ENCODE measurements at places on chromosomes 4 and X. TPM values are rescaled to one million over a fixed set of nuclear protein-coding genes. Genes with fewer than 3 reads are reported as not detected.
A peak's percentile ranks its signal among the peaks of the same experiment; 100 is the strongest.

DNA sequence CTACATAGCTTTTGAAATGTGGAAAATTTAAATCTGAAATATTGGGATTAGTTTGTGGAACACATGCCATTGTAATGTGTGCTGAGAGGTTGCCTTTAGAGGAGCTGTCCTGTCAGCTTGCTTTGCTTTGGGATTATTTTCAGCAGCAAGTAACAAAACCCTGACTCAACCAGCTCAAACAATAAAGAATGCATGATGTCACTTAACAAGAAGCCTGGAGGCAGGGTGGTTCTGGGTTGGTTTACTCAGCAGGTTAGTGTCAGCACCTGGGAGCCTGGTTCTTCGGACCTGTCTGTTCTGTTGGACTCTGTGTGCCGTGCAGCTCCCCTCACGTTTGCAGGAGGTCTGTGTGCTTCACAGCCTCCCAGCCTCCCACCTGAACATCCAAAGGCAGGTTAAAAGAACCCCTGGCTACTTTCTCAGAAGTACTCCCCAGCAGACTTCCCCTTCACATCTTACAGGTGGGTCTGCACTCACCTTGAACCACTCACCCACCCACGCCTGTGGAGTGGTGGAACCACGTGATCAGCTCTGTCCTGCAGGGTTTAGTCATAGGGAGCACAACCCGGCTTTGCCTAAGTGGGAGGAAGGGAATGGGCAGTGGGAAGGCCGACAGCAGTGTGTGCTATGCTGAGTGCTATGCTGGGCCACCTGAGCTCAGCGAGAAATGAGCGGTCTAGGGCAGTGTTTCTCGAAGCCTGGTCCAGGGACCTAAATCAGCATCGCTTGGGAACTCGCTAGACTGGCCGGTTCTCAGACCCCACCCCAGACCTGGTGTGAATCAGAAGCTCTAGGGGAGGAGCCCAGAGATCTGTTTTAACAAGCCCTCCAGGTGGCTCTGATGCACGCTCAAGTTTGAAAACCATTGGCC lies 20.4 kb downstream of the TMEM131L start:
- DNase-seq, result peak; percentile 58

GRCh38 chr4:183588169-183588675 lies 70.8 kb downstream of the RWDD4 start:
- no peak for DNase-seq

DNA sequence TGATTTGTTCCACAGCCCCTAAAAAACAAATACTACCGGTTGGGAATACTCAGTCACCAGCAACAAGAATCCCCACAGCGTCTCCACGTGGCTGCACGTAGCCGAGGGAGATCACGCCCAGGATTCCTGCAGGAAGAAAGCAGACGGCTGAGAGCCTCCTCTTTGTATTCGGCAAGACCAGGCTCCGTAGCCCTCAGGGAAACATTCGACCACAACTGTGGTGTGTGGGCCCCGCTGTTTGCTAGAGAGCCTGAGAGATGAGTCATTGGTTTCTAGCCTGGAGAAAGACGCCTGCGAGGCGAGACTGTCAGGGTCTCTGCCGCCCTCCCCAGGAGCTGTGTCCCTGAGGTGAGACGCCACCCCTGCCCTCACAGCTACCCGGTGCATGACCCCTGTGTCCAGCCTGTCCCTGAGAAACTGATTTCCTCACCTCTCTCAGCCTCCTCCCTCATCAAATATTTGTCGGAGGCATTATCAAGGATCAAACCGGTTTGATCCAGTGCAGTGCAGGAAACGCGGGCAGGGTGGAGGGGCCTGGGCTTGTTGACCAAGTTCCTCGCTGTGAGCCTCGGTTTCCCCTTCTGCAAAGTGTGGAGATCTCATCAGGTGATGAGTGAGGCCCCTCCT lies 4.7 kb upstream of the S100P start:
- DNase-seq, result peak; percentile 87

DNA sequence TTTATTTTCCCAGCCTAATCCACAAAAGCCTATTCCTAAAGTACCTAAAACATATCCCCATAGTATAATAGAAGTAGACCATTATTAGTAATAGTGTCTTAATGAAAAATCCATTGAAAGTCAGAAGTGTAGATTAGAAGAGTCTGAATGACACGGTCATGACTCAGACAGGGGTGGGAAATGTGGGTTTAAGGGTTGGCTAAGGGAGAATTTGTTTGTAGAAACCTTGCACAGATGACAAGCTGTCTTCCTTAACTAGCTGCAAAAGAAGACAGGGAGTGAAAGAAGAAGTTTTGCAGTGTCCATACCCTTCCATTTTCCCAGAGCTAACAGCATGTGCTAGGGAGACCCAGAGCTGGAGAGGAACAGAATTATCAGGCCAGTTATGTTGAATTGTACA lies 242.7 kb upstream of the ETNPPL start:
- peak; percentile 5 for DNase-seq

DNA sequence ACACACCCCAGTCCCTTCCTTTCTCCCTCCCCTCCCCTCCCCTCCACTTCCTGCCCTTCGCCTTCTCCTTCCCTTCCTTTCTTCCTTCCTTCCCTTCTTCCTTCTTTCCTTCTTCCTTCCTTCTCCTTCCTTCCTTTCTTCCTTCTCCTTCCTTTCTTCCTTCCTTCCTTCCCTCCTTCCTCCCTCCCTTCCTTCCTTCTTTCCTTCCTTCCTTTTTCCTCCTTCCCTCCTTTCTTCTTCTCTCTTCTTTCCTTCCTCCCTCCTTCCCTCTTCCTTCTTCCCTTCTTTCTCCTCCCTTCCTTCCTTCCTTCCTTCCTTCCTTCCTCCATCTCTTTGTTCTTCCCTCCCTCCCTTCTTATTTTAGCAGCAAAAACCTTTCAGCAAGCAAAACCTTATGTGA lies 162.1 kb downstream of the EFNB1 start:
- no peak for DNase-seq

DNA sequence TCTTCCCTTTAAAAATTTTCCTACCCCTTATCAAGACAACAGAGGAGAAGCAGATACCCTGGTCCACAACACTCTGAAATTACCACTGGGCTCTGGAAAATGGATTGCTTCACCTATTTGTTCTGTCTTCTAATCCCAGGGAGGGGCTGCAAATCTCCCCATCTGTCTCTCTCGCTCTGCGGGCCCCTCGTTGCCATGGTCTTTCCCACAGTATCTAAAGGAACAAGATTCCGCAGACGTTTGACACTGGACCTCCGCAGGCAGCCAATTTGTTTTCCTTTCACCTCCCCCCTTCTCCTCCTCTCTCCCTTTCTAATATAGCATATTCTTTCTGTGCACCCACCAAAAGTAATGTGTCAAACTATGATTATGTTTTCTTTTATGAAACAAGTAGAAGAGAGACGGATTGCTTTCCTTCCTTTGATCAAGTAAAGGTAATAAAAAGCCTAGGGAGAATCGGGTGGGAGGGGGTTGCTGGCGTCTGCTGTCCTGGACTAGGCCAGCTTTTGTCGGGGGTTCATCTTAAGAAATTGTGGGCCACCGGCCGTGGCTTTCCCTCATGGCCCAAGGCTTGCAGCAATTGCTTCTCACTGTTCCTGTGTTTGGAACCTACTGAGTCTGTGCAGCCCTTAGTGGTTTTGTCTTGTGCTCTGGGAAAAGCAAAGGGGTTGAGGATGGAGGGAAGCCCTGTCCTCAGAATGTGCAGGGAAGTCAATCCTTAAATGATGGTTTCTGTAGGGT lies 81.0 kb downstream of the MGST2 start:
- no peak for DNase-seq

DNA sequence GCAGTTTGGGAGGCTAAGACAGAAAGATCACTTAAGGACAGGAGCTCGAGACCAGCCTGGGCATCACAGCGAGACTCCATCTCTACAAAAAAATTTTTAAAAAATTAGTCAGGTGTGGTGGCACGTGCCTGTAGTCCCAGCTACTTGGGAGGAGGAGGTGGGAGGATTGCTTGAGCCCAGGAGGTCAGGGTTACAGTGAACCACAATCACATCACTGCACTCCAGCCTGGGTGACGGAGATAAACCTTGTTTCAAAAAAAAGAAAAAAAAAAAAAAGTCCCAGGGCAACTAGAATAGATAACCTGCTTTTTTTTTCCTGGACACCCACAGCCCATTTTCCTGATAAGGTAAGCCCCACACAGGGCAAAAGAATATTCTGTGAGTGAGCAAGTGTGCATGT lies 96.3 kb downstream of the C4orf51 start:
- no peak for DNase-seq

DNA sequence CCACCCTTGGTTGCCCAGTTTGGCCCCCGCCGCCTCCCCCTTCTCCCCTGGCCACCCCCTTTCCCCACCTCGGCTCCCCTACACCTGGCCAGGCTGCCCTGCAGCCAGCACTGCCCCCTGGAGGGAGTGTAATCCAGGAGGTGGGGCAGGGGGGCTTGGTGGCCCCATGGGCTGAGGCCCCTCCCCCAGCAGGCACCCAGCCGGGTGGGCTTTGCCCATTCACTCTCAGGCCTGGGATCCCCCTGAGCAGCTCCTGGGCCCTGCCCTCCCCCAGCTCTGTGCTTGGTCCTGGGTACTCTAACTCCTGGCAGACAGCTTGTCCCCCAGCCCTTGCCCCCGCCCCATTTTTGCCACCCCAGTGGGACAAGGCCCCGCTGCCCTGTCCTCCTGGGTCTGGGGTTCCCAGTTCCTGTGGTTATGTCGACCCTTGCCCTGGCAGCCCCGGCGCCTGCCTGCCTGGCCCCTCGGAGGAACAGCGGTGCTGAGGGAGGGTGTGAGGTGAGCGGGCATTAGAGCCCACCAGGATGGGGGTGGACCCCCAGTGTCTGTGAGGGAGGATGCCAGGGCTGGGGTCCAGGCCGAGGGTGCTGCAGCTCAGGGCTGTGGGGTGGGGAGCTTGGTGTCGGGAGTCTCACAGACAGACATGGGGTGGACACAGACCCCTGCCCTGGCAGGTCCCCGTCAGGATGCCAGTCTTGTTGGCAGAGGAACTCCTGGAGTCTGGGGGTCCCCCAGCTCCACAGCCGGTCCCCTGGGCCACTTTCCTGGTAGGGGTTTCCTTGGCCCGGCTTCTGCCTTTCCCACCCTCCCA lies 10.2 kb downstream of the NAT8L start:
- DNase-seq, result no peak

- no peak for DNase-seq
These were observed 244.3 kb downstream of the GPAT3 start for GRCh38 chr4:83780053-83780733.

DNA sequence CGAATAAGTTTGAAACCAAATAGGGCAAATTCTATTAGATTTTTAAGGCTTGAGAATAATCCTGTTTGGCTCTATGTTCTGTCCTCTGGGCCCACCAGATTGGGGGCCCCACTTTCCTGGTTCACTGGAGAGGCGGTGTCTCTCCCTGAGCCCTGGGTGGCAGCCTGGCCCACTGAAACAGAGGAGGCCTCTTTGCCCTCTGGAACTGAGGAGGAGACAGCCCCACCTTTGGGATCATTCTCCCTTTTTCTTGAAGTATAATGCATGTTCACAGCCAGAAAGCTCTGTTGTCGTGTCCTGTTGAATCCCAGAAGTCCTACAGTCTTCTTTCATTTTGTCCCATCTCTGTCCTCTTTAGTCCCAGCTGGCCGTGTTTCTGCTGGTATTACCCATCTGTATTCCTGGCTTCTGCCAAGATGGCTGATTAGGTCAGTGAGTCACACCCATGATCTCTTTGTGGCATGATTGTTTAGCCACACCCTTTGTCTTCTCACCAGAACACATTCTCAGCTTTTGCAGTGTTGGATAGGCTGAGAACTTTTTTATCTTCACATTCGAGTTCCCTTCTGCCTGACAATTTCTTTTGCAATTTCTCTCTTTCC lies 8.1 kb upstream of the TBC1D25 start:
- DNase-seq, result peak; percentile 14

DNA sequence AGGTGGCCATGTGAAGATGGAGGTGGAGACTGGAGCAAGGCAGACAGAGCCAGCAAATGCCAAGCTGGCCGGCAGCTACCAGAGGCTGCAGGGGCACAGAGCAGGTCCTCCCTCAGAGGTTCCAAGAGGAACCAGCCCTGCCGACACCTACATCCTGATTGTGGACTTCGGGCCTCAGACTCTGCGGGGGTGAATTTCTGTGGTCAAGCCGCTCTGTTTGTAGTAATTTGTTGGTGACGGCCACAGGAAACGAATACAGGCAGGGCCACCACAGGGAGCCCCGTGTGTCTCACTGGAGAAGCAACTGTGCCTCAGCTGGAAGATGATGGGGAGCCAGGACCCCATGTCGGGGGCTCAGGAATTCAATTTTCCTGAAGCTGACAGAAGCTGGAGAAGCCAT lies 28.3 kb downstream of the ZFYVE28 start:
- DNase-seq, result no peak

DNA sequence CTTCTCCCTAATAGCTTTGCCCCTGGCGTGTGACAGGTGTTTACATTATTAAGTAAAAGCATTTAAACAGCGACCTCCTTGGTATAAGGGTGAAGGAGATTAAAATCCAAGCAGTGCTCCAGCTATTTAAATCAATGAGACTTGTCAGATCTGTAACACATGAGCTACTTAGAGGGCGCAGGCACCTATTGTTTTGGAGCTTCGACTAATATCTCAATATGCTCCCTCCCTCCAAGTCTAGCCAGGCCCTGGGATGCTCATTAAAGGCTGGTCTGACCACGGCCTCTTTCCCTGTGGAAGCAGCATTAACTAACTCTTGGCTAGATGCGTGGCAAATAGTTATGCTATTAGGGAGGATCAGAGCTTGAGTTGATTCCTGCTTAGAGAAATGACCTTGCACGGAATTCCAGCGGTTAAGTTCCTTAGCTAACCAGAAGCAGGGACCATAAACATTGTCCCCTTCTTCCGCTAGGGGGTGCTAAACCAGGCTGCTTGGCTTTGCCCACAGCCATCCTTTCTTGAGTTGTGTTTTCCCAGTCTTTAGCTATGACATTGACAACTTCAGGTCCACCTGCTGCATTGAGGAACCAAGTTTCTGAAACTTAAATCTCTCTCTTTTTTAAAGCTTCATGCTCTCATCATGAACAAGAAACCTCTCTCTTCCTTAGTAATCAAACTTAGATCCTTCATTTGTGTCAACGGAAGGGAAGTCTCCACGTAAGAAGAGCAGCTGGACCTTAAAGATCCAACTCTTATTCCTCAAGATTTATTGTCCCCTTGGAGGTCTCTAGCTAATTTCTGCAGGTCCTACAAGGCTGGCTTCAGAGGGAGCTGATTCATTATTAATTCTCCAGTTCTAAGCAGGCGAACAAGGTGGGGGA lies 80.7 kb upstream of the IGFBP7 start:
- DNase-seq, result peak; percentile 1

DNA sequence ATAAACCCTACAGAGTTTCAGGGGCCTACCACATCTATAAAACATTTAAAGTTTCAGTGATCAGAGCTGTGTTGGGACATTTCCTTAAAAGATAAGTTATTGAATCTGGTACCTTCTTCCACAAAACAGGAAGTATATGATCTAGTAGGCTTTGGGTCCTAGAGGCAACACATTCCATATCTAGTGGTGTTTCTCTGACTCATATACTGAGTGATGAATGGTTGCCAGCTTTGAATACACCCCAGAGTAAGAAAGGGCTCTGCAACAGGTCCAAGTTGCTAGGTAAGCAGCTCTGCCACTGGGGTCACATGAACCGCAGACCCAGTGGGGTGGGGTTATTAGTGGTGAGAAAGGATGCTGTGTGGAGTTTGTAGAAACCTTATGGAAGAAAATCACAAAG lies 32.4 kb upstream of the BLTP1 start:
- no peak for DNase-seq

- no peak for DNase-seq
These were observed 196.4 kb upstream of the MAGEB18 start for GRCh38 chrX:25941559-25942250.

SPOCK3 gene
- not detected for total RNA-seq

FGFBP2 gene
- 14.4 TPM for total RNA-seq

ZCCHC18 gene
- 1.4 TPM for total RNA-seq

LGI2 gene
- total RNA-seq, result not detected

MMRN1 gene
- not detected for total RNA-seq

FAM9B gene
- not detected for total RNA-seq

Data from activated T-cell treated with anti-CD3 and anti-CD28 coated beads, Interleukin-2, amount 50 U/mL, for 72 hours (primary cell).